Stimulated activated CD4-positive, alpha-beta T cell treated with anti-CD3 and anti-CD28 coated beads, Interleukin-4, amount 100 ng/mL, for 48 hours (primary cell): ENCODE measurements at places on chromosomes 7 and 10.

- DNase-seq = no peak
These were observed 21.9 kb upstream of the SFTPA2 start for GRCh38 chr10:79582096-79582495.

- DNase-seq = peak; percentile 16
These were observed at the start of gene NANOS1 for GRCh38 chr10:119029613-119030420. Gene NANOS1 (plus strand): TSS chr10:119029714. CDS start chr10:119029802, 88 bp downstream.

DNA sequence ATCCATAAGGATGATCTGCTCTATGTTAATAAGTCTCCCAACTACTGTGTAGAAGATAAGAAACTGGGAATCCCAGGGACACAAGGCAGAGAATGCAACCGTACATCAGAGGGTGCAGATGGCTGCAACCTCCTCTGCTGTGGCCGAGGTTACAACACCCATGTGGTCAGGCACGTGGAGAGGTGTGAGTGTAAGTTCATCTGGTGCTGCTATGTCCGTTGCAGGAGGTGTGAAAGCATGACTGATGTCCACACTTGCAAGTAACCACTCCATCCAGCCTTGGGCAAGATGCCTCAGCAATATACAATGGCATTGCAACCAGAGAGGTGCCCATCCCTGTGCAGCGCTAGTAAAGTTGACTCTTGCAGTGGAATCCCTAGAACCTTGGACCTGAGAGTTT is 10.3 kb downstream of the WNT16 start:
- no peak for DNase-seq

DNA sequence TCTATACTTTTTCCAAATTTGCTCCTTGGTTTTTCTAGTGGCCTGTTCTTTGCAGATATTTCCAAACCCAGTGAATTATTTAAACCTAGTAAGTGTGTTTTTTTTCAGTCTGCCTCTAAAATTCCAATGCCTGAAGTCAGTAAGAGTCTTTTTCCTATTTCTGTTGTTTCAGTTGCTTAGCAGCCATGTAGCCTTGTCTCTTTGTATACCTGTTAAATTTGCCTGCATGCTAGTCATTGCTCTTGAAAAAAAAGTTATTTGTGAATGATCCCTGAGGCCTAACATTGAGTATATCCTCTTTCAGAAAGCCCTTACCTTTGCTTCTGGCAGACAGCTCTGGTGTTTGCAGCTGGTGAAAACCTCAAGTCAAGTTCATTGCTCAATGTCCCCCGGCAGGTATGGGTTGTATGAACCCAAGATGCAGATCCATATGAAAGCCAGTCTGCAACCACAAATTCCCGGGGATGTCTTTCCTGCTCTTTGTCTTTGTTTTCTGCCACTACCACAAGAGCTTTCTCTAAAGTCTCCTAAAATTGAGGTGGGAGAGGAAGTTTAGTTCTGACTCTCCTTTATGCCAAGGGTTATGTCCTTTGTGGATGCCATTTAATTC is 35.7 kb downstream of the CH25H start:
- no peak for DNase-seq

DNA sequence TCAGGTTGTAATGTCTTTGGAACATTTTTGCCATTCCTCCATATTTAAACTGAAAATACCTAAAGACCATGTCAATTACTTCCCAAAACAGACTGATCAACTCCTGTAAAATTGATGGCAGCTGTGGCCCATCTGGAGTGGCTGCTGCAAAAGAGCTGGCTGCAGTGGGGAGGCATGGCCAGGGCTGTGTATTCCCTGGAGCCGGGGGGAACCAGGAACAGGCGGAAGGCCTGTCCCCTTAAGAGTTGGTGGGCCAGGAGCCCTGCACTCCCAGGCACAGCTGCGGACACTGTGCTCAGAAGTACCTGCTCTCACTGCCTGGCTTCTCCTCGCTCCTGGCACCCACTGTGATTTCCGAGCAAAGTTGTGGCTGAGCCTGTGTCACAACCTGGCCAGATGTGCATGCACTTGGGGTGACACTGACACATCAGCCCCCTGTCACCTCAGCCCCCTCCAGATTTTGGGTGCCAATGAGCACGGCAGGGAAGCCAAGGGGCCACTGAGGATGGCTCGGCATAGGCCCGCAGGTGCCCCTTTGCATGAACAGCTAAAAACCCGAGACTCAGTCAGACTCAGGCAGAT is 116.1 kb downstream of the DGKB start:
- no peak for DNase-seq

- no peak for DNase-seq
These were observed 94.2 kb upstream of the PRKCQ start for GRCh38 chr10:6674291-6674690.

DNA sequence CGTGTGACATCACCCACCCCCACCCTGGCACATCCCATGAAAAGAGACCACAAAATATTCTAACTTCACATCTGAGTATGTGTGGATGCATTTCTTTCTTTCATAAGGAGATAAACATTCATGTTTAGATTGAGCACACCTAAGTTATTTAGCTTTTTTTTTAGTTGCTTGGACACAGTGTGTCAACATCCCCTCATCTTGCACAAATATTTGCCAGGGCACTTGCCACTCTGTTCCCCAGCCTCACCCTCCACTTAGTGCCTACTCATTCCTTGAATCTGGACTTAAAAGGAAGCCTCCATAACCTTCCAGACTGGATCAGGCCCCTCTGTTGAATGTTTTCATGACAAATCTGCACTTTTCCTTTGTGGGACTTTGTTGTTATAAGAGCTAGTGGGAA is 338.9 kb upstream of the IGFBP3 start:
- no peak for DNase-seq

GRCh38 chr10:102720775-102721301 is 6.4 kb downstream of the SFXN2 start:
- DNase-seq = no peak

- DNase-seq = no peak
These were observed 456.2 kb downstream of the DNAJB6 start for GRCh38 chr7:157793087-157793353.

DNA sequence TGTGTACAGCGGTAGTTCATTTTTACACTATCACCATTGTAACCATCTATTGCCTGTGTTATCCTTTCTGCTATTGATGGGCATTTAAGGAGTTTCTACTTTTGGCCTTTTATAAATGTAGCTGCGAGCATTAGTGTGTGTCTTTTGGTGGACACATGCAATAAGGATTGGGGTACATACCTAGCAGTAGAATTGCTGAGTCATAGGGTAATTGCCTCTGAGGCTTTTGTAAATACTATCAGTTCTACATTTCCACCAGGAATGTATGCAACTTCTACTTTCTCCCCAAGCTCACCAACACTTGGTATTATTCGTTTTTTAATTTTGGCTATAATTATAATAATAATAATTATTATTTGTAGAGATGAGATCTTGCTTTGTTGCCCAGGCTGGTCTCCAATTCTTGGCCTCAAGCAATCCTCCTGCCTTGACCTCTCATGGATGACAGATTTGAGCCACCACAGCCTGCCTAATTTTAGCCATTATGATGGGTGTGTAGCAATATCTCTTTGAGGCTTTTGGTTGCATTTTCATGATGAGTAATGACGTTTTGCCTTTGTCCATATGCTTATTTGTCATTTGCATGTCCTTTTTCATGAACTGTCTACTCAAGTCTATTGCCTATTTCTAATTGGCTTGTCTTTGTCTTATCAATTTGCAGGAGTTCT is 277.0 kb downstream of the ACTR3B start:
- no peak for DNase-seq

DNA sequence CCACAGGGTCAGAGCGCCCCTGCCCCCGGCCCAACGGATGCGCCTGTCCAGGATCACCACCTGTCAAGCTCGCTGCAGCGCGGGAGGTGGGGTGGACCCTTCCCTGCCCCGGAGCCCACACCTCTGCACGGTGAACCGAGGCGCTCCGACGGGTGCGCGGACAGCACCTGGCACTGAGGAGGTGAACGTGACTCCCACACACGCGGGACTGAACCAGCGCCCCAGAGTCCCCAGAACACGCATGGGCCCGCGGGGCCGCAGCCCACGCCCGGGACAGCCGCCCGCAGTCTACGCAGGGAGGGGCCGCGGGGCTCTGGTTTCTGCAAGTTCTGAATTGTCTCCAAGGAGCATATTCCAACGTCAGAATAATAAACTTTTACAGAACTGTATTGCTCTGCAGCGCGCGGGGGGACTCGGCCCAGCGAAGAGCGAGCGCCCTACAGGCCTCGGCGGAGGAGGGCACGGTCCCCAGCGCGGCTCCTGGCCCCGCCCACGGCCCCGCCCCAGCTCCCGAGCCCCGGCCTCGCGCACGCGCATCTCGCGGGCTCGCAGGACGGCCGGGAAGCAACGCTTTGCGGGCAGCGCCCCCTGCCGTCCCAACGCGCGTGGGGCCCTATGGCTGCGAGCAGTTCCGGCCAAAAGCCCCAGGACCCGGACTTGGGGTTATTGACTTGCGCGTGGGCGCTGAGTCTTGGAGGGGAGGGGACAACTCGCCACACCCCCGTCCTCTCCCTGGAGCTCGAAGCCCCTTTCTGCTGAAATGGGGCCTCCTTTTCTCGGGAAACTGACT is 29.7 kb downstream of the OAT start:
- DNase-seq = peak; percentile 94

GRCh38 chr10:99532687-99533495 is at the start of gene NKX2-3:
Gene NKX2-3 (plus strand): TSS chr10:99532942. CDS start chr10:99533132, 190 bp downstream.
- DNase-seq = peak; percentile 63

GRCh38 chr7:31917256-31917655 is 153.0 kb downstream of the PDE1C start:
- DNase-seq = no peak

- no peak for DNase-seq
These were observed 150.3 kb upstream of the NPY start for GRCh38 chr7:24133691-24134090.
